Stimulated activated CD8-positive, alpha-beta memory T cell treated with anti-CD3 and anti-CD28 coated beads, Interleukin-4, amount 100 ng/mL, for 4 hours (primary cell): ENCODE measurements at places on chromosomes 12 and 14.
A peak's percentile ranks its signal among the peaks of the same experiment; 100 is the strongest.

DNA sequence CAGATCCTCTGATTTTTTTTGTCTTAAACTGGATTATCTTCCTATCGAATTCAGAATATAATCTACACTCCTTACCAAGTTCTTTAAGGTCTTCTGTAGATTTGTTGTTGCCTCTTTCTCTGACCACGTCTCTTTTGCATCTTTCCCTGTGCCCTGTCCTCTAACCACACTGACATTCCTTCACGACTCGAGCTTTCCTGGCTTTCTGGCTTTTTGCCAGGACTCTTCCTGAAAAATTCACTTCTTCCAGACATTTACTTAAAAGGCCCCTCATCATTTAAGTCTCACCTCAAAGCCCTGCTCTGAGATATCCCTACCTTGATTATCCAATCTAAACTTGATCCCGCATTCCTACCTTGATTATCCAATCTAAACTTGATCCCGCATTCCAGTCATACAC, 422.3 kb upstream of the DCN start:
- no peak for DNase-seq

- DNase-seq: no peak
Observed at GRCh38 chr14:105378873-105379685, 19.3 kb upstream of the TEX22 start.

DNA sequence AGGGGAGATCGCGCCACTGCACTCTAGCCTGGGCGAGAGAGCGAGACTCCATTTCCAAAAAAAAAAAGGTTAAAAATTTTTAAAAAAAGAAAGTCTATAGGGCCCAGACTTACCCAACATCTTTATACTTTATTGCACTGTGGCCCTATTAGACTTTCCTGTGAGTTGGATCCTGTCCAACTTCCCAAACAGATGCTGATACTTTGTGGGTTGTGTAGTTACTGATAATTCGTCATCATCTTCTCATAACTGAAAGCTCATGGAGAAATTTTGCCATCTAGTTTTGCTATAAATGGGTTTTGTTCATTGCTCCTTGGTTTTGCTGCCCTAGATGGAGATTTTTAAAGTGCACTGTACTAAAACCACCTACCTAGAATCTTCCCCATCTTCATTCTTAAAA, 31.1 kb downstream of the APOBEC1 start:
- no peak for DNase-seq

DNA sequence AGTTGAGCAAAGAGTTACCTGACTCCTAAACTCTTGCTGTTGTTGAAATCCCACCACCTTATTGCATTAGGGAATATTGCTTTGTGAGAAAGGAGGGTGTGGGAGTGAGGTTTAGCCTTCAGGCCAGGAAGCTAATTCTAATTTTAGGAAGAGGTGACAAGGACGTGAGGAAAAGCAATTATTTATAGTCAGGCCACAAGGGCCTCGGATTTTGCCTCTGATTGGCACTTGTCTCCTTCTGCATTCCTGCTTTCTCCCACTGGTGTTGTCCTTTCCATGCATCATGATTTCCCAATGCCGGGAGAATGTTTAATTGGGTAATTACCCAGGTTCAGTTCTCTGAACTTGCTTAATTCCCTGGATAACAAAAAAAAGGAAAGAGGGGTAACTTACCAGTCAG, 37.9 kb upstream of the SLC38A2 start:
- DNase-seq: no peak

DNA sequence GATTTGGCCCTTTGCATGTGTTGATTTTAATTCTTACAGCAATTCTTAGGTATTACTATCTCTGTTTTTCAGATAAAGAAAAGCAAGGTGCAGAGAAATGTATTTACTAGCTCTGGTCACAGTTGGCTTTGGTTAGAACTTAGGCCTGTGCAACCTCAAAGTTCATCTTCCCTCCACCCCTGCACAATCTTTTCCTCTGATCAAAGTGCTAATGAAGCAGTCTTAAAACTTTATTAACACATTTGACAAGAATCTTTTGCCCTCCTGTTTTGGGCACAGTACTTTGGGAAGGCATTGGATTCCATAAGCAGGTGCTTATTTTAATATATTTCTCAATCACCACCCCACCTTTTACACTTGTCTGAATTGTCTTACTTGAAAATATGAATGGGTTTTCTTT, 2.7 kb downstream of the IRAK4 start:
- no peak for DNase-seq

DNA sequence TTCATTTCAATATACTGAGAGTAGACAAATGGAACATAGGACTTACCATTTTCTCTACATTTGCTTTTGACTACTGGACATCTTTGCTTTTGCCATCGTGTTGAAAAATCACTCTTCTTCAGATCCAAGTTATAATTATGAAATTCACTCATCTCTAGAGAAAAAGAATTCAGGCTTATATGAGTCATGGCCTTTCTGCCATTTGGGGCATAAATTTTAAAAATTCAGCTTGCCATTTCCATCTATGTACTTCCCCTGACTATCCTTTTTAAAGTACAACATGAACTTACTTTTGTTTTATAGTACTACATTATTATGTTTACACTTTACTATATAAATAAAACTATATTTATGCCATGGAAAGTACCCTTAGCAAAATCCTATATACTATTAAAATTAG, 3.0 kb downstream of the KLRK1 start:
- no peak for DNase-seq

DNA sequence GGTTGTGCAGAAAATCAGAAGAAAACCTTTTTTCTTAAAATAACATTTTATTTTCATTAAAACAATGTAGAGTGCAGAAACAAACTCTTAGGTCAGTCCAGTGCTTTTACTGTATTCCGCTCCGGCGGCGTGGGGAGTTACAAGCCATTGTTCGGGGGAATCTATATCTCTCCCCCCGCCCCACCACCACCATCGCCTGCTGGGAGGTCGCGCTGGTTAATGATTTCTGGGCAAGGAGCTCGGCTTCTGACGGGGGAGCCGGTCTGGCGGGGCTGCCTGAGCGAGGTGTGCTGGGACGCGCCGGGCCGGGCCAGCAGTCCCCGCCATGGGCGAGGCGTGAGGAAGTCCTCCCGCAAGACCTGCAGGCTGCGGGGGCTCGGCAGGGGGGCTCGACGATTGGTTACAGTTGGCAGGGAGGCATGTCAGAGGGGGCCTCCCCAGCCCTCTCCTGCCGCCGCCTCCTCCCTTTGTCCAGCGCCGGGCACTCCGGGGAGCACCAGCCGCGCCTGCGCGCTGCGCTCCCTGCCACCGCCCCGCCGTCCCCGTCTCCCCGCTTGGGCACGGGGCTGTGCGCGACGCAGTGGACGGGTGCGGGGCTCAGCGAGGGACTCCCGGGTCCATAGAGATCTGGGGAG, 1.0 kb upstream of the DUSP6 start:
- no peak for DNase-seq

- no peak for DNase-seq
Observed at GRCh38 chr12:42255221-42255865, 17.3 kb upstream of the YAF2 start.

- DNase-seq: no peak
Observed at GRCh38 chr14:79920180-79920692, 291.1 kb downstream of the DIO2 start.

- no peak for DNase-seq
Observed at GRCh38 chr14:67133595-67134441, 55.4 kb upstream of the GARIN2 start.

DNA sequence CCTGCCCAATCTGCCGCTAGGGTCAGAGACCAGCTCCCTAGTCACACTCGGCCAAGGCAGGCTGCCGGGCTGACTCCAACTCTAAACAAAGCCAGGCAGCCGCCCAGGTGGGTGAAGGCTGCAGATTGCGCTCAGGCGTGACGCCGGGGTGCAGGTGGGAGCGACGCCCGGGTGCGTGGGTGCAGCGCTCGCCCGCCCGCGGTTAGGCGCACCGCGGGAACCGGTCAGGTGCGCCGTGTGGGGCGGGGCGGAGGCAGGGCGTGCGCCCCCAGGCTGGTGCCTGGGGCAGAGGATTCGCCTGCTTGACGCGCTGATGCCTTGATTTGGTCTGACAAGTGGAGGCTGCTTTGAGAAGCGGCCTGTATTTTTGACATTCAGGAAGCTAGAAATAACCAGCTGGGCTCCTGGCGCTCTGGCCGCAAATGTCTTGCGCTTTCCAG, 126.7 kb upstream of the HIF1A start:
- peak; percentile 23 for DNase-seq

GRCh38 chr14:83533734-83534133, 1996.2 kb upstream of the FLRT2 start:
- no peak for DNase-seq

- DNase-seq: no peak
Observed at GRCh38 chr12:5746036-5746908, 198.8 kb downstream of the ANO2 start.

GRCh38 chr12:128685903-128686475, 137.8 kb downstream of the SLC15A4 start:
- no peak for DNase-seq

- DNase-seq: no peak
Observed at GRCh38 chr12:29543036-29543435, 45.5 kb upstream of the OVCH1 start.

GRCh38 chr14:68756734-68757133, 36.1 kb downstream of the ZFP36L1 start:
- no peak for DNase-seq

DNA sequence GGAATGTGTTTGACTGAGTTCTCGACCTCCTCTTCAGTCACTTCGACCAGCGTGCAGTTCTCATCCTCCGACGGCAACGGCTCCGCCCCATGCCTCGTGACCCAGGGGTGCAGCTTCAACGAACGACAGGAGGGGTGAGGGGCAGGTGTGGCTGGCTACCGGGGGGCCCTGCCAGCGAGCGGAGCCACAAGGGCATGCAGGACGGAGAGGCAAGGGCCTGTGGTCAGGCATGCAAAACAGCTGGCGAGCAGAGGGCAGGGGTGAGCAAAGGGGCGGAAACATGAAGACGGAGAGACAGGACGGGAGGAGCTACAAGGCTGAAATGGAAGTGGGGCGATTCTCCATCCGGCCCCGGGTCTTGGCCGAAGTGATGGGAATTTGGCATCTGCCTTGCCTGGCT, 38.7 kb downstream of the P2RX4 start:
- DNase-seq: no peak

DNA sequence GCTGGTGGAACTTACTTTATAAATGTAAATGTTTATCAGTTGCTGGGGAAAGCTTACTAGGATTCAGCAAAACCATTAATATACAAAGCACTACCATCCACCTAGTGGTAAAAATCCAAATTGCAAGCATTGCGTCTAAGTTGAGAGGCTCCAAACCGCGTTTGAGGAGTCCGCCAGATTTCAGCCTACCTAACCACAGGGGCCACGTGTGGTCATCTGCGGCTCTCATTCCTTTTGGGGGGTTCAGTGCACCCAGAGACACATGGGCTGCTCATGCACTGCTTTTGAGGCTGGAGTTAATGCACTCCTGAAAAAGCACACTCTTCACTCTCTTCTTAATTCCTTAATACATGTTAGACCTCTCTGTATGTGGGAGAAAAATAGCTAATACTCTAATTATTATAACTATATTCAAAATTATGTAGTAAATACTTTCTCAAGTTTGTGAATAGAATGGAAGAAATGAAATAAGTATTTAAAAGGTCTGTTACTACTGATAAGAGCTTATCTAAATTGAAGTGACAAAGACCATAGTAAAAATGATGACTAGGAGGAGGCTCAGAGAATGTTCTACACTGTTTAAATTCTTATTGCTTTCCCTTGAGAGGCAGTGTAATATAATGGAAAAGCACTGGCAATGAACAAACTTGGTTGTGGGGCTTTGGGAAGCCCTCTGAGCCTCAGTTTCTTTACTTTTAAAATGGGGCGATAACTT, 41.4 kb upstream of the MANSC4 start:
- no peak for DNase-seq

GRCh38 chr14:69612783-69613130, 1.4 kb downstream of the SUSD6 start:
- no peak for DNase-seq

- no peak for DNase-seq
Observed at GRCh38 chr12:41521872-41522379, 333.8 kb downstream of the PDZRN4 start.

DNA sequence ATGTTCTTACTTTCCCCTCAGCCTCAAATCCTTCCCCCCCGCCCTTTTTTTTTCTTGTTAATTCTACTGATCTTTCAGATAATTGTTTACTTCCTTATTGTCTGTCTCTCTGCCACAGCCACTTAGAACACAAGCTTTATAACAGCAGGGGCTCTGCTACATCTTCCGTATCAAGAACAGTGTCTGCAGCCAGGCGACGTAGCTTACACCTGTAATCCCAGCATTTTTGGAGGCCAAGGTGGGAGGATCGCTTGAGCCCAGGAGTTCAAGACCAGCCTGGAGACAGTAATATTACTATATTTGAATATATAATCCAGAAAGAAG, 5.4 kb downstream of the SOS2 start:
- DNase-seq: no peak

GRCh38 chr14:64848239-64848638, 31.5 kb downstream of the SPTB start:
- no peak for DNase-seq

DNA sequence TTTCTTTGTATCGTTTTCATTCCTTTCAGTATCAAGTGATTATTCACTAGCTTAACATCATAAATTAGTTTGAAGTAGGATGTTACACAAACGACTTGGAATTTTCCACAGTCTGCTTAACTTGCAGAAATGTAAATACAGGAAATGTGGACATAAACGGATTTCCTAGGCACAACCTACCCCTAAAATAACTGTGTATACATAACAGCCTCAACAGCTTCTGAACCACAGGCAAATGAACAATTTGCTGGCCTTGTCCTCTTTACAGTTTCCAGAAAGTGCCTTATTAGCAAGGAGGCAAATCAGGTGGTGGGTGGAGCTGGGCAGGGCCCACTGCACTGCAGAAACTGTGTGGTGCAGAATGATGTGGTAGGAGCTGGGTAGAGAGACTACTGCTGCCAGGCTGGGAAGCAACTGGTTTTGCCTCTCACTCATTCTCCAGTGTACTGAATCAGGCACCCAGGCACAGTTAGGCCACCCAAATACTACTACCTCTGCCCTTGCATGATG, 14.1 kb downstream of the DRAM1 start:
- DNase-seq: no peak

DNA sequence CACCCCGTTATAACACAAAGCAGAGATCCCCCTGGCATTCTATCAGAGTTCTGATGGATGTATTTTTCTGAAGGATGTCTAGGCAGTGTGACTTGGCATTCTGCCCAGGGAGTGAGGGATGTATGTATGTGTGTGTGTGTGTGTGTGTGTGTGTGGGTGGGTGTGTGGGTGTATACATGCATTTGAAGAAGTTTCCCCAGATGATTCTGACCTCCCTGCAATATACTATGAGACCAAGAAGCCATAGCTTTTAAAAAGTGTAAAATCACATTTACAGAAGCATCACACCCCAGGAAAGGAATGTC, 59.7 kb upstream of the NAP1L1 start:
- peak; percentile 13 for DNase-seq

DNA sequence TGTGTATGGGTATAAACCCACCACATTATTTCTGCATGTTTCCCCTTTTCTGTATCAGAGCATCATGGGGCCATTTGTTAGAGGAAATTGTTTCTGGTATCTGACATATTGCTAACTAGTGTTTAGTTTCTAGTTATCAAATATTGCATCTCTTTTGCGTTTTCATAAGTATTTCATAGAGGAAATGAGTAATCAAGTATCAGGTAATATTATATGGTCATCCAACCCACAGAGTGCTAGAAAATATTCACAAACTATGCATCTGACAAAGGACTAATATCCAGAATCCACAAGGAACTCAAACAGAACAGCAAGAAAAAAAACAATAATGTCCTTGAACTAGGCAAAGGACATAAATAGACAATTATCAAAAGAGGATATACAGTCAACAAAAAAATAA, 258.9 kb upstream of the LRIG3 start:
- DNase-seq: no peak

- DNase-seq: no peak
Observed at GRCh38 chr12:69392179-69392928, 32.8 kb downstream of the YEATS4 start.
